ENCODE measurements at places on chromosomes 3 and 15.

- DNase-seq = no peak
Measured at GRCh38 chr15:68887819-68888218, 42.5 kb upstream of the SPESP1 start.

- DNase-seq = no peak
Measured at GRCh38 chr15:45715528-45715927, 80.7 kb downstream of the SQOR start.

DNA sequence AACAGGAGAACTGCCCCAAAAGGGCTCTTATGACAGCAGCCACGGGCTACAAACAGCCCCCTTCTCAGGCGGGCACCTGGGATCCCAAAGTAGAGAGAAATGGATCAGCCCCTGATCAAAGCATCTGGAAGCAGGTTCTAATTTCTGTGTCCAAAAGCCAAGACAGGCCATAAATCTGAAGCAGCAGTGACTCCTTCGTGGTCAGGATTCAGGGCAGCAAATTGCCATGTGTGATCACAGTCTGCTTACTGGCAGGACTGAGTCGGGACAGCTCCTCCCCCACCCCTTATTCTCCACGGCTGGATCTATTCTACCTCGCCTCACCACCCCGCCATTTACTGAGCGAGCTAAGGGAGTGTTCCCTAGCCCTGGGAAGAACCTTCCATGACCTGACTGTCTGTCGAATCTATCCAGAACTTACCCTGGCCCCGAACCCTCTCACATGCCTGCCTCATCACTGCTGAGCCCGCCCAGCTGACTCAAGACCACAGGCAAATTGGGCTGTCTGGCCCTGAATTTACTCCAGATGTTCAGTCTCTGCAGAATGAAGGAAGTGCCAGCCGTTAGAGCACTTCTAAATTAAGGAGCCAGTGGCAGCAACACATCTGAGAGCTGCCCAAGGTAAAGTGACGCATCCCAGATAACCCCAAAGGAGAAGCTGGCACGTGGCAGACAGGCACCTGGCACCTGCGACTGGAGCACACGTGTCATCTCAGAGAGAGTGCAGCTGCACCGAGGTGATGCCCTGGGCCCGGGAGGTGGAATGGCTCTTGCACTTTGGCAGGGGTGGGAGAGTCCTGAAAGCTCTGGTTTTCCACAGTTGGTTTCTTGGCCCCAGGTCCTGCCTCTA is 1.3 kb downstream of the LRRC15 start:
- no peak for DNase-seq

DNA sequence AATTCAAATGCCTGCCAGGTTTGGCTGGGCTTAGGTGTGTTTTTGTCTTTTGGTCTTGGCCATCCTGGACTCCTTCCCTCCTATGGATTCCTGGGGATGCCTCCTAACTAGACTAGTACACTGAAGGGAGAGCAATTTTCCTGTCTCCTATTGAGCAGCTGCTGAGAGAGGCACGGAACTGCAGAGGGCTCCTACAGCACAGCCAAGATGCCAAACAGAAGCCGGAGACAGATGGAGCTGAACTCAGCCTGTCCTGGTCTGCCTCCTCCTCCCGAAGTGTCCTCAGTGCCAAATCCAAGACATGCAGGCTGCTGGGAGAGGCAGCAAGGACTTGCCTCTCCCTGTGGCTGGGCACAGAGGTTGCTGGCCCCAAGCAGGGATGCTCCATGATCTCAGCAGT is 256.6 kb upstream of the PROK2 start:
- no peak for DNase-seq

GRCh38 chr3:51500632-51501131 is 867 bp upstream of the DCAF1 start:
- DNase-seq = no peak

DNA sequence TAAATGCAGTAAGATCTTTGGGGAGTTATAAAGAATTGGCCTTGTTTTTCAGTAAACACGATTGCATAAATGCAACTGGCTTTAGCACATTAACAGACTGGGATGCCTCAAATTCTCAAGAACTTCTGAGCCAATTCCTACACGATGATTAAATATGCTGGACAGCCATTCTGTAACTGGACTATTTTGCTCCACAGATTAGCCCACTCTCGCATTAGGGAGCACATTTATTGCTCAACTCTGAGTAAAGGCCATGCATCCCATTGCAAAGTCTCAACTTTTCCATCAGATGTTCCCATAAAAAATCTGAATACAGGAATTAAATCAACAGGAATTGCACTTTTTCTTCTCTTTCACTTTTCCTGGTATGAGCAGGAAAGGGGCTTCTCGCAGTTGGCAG is 66.7 kb upstream of the PRICKLE2 start:
- no peak for DNase-seq

DNA sequence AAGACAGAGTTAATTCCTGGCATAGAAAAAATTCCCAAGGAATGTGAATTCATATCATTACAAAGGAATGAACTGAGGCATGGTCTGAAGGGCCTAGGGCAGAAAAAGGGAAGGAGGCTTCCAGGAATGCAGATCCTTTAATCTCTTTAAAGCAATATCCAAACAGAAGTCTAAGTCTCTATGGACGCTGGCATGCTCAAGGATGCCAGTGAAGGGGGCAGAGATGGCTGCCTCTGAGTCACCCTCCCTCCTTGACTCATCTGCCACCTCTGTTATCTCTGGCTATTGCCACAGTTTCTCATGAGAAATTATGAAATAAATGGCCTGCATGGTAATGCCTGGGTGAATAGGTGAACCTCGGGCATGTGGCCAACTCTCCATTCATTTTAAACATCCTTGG is 96.3 kb upstream of the BCL6 start:
- no peak for DNase-seq

DNA sequence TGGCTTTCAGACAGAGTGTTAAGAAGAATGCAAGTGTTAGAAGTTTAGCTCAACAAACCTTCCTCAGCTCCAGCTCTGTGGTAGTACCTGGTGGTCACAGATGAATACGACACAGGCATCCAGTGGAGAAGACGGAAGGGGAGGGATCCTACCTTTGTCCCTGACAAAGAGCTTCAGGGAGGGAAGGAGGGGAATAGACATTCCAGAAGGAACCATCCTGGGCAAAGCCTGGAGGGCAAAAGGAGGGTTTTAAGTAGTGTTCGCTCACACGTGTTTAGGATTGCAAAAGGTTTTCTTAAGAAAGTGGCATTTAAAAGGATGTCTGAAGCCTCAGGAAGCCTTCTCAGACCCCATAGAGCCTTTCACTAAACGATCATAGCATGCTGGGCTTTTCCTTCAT is 2.8 kb downstream of the CHCHD4 start:
- DNase-seq = no peak

DNA sequence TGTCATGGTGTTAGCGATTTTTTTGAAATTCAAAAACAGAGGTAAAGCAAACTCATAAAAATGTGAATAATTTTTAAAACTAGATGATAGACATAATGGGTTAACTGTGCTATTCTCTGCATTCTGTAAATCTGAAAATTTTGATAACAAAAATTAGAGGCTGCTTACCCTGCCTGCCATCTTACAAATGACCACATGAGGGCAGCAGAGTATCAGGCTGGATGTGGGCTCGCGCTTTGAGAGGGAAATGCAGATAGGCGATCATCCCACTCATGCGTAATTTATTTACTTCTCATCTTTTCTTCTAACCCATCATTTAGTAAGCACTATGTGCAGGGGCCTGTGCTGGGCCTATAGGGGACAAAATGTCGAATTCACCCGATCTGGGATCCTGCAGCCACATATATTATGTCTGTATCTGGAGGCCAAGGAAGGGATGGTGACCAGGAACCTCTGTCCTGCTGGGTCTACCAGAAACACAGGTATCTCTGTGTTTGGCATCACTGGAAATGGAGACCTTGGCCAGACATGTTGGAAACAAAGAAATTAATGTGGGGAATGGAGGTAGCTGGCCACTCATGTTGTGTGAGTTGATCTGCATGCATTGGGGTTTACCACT is 7.8 kb upstream of the RAD18 start:
- peak; percentile 14 for DNase-seq

- DNase-seq = no peak
Measured at GRCh38 chr15:64878705-64879104, 33.0 kb upstream of the ANKDD1A start.

- no peak for DNase-seq
Measured at GRCh38 chr15:82312586-82313349, 36.5 kb downstream of the GOLGA6L10 start.

Measured in NCI-H1048 (cell line).